ENCODE measurements at places on chromosomes 11 and 22.

GRCh38 chr11:16002942-16003341, 353.4 kb downstream of the SOX6 start:
- DNase-seq: no peak

GRCh38 chr11:119091966-119092879, 7.5 kb downstream of the HMBS start:
- DNase-seq: no peak

DNA sequence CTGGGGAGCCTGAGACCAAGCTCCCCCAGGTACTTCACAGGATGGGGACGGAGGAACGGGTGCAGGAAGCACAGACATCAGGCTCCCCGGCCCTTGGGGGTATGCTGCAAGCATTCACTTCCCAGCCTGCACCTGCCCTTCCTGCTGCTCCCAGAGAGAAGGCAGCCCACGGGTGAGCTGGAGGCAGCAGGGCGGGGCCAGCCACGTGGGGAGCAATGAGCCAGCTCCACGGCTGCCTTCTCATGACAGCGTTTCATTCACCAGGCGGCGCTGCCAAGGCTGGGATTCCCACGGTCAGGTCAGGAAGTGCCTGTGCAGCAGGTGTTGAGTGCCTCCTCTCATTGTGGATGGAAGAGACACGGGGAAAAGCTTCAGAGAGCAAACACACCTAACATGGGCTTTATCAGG, 14.5 kb upstream of the PHLDA2 start:
- DNase-seq: no peak

DNA sequence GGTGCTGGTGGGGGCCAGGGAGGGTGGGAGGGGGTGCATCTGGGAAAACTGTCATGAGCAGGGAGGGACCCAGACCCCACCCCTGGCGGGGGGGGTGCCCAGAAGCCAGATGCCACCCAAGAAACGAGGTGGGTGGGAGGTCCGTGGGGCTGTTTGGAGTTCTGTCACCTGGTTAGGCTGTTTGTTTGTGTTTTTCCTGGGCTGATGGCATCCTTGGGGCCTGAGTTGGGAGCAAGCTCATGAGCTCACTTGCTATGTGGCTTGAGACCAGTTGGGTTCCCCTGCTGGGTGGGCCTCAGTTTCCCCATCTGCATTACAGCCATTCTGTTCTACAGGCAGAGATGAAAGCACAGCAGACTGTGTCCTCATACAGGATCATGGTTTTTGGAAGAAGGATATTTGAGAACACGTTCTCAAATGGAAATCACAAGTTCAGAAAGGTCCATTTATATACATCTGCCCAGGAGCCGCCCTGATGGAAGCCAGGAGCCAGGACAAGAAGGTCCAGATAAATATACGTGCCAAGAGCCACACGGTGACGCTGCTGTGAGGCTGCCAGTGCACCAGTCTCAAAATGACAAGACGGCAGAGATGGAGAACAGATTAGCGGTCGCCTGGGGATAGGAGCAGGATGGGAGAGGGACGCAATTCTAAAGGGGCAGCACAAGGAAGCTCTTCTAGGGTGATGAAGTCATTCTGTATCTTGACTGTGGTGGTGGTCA, 312.9 kb downstream of the MN1 start:
- DNase-seq: no peak

GRCh38 chr11:17014321-17014832, at the start of gene PLEKHA7:
TSS of gene PLEKHA7 (minus strand) at chr11:17014414. CDS start at chr11:17014401, 13 bp downstream.
- peak; percentile 42 for DNase-seq

- no peak for DNase-seq
Measured at GRCh38 chr11:19244621-19245020, 3.9 kb upstream of the E2F8 start.

DNA sequence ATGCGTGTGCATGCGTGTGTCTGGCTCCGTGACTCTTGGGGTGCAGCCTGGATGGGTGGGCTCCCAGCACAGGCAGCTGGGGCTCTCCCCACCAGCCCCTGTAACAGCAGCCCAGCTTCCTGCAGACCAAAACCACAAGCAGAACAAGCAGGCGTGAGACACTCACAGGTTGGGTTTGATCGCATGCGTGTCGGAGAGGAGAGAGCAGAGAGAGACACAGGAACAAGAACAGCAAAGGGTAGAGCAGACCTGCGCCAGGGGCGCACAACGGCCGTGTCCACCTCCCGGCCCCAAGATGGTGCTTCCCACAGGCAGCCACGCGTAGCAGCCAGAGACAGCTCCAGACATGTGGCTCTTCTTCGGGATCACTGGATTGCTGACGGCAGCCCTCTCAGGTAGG, at the start of gene CD6:
Gene CD6 (plus strand): TSS at position 161 of the 400 bp plus-strand sequence. CDS start 186 bp downstream, at position 347.
- DNase-seq: no peak

- no peak for DNase-seq
Measured at GRCh38 chr11:60370811-60371298, 7.5 kb upstream of the MS4A7 start.

DNA sequence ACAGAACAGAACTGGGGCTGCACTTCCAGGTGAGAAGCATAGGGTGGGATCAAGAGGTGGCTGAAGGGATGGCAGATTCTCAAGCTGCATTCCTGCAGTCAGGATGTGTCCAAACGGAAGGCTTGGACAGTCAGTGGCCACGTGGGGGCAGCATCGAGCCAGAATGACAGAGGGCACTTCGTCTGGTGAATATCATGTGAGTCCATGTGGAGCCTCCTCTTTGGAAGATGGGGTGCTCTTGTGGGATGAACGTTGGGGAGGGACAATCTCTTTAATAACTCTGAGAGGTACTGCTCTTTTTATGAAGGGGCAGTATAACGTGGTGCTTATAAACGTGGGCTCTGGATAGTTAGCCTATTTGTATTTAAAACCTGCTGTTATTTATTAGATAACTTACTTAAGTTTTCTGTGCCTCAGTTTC, 154.9 kb upstream of the NAV2 start:
- DNase-seq: peak; percentile 73

GRCh38 chr11:9473408-9473807, 12.6 kb downstream of the ZNF143 start:
- DNase-seq: no peak

DNA sequence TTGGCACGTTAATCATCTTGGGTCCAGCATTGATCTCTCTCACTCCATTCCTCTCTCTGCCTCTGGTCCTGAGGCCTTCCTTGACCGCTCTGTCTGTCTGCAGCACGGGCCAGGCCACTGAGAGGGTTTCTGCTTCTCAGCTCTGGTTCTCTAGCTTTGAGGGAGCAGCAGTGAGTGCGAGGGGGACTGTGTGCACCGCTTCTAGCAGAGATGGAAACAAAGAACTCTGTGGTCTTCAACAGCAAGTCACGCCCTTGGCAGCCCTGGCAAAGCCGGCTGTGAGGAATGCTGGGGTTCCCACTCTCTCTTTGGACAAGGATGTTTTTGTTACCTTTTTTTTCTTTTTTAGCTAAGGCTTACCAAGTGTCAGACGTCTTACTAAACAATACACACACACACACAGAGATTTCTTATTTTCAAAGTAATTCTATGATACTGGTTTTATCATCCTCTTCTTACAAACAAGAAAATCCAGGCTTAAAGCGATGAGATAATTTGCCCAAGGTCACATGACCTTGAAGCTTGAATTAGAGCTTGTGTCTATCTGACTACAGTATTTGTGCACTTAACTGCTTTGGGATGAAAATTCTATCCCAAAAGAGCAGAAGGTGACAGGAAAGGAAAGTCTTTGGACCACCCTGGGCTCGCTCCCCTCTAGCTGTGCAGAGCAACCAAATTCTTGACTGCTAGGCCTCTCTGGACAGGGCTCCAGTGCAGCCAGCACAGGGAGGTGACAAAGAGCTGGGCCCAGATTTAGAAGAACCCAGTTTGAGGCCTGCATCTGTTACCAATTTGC, 293.2 kb downstream of the NTM start:
- no peak for DNase-seq

DNA sequence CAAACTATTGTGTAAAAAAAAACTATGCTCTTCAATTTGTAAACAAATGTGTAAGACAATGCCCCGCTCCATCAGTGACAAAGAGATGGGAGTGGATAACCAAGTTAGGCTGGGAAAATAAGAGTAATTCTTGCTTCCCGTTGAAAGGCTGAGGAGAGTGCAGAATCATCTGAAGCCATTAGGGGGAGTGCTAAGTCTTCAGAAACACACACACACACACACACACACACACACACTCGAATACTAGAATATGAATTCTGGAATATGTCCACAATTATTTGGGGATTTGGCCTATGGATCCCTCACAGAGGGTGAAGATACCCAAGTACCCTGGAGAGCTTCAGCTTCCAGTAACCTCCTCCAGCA, 27.8 kb upstream of the ROBO3 start:
- peak; percentile 79 for DNase-seq

DNA sequence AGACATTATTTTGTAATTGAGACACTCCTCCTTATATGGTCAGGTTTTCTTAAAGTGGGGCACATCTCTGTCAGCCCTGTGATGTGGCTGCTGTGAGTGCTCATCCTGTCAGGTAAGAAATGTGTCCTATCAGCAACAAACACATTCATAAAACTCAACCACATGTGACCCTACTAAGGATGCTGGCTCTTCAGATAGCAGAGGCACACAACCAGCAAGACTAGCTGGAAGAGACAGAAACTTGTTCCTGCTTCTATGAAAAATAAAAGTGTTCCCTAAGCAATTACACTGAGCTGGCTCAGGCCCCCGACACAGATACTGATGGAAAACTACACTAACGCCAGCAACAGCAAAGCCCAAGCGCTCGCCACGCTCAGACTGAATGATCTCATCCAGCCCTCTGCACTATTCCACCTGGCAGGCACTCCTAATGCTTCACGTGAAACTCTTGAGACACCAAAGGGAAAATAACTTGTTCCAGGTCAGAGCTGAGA, 49.8 kb upstream of the CYP2D6 start:
- no peak for DNase-seq

Measured in AG08396 (cell line).